ENCODE measurements at places on chromosomes 1 and 21.

DNA sequence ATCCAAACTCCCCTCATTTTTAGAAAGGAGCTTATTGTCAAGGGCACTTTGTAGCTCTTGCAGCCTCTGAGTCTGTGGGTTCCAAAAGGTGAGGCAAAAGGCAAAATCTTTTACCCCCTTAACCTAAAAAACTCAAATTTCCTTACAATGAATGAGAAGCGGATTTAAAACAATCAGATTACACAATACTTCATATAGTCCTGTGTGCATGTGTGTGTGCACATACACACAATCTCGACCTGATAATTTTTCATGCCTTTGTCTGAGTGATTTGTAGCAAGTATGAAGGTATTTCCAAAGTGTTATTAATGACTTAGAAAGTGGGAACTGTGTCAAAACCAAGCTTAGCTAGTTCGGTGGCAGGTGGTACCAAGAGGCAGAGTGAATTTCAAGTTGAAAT lies 42.9 kb downstream of the GRIK1 start:
- DNase-seq: no peak

- DNase-seq: no peak
These were observed 430.1 kb downstream of the PTBP2 start for GRCh38 chr1:97151651-97152050.

- DNase-seq: peak; percentile 4
These were observed 4.1 kb upstream of the TRAF3IP3 start for GRCh38 chr1:209751627-209752231.

- DNase-seq: peak; percentile 30
These were observed 8.8 kb upstream of the GUCA2A start for GRCh38 chr1:42173155-42173933.

- no peak for DNase-seq
These were observed 30.4 kb upstream of the MTMR11 start for GRCh38 chr1:149967041-149967440.

DNA sequence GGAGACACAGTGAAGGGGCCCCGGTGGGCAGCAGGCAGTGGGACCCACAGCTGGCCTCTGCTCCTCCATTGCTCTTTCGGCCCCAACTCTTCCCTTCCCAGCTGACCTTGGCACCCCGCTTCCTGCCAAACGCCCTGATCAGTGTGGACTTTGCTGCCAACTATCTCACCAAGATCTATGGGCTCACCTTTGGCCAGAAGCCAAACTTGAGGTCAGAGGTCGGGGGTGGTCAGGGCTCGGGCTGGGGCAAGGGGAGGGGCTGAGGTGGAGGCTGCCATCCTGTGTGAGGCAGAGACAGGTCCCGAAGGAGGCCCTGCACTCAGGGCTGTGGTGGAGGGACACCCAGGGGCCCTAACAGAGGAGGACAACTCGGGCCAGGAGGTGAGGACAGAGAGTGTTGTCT lies 13.7 kb downstream of the PODN start:
- DNase-seq: no peak

DNA sequence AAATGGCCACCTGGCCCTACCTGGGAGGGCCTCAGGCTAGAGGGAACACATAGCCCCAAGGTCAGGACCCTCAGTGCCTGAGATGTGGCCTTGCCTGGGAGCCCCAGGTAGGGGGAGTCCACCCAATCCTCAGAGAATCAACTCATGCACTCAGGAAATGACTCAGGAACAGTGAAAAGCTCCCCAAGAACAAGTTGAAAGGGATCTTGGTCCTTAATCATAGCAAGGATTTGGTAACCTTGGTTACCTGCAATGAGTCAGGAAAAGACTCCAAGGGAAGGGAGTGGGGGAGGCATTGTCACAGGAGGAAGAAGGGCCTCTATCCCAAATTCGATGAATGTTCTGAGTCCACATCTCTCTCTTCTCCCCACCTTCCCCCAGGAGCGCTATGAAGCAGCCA lies 17.0 kb downstream of the MAP7D1 start:
- no peak for DNase-seq

DNA sequence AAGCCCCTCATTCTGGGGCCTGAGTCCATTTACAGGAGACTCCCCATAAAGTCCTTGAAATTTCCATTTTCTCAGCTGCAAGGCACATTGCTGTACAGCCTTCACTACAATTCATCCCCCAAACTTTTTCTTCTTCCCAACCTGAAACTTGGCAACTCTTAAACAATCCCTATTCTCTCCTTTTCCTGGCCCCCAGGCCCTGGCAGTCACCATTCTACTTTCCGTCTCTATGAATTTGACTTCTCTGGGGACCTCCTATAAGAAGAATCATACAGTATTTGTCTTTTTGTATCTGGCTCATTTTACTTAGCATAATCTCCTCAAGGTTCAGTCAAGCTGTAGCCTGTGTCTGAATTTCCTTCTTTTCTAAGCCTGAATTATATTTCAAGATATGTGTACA lies 332.9 kb downstream of the PCP4 start:
- DNase-seq: no peak

GRCh38 chr1:53376041-53376461 lies 48.2 kb upstream of the LRP8 start:
- DNase-seq: no peak

GRCh38 chr1:219298571-219299148 lies 125.0 kb downstream of the LYPLAL1 start:
- no peak for DNase-seq

GRCh38 chr1:42034426-42034825 lies 115.7 kb upstream of the HIVEP3 start:
- DNase-seq: no peak

DNA sequence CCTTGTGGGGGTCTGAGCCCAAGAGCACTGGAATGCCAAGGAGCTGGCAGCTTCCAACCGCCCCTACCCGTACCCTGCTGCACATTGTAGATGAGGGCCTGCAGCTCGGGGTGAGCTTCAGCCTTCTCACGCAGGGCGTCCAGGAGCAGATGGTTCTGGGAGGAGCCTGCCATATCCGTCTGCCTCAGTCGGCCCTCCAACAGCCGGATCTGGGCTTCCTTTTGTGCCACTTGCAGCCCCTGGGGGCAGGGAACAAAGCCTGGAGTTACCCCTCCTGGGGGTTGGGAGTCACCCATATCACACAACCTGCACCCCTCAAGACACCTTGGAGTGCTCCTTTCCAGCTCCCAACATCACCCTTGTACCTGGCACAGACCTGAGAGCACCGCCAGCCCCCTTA lies 34.8 kb downstream of the KIF21B start:
- no peak for DNase-seq

DNA sequence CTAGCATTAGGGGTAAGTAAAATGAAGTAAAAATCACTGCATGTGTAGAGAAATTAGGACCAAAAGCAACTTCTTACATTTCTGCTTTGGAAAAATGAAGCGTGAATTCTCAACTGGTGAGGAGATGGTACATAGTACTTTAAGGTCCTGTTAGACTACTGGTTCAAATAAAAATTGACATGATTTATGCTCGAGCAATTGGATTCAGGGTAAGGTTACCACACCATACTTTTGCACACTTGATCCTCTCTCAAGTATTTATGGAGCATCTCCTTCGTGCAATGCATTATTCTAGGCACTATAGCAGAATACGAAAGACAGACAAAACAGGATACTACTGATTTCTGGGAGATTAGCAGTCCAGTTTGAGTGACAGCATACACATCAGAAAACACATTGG lies 66.2 kb downstream of the BRINP2 start:
- DNase-seq: no peak

- no peak for DNase-seq
These were observed 529.3 kb upstream of the LRRC7 start for GRCh38 chr1:69038379-69038778.

GRCh38 chr1:206067486-206068227 lies 14.7 kb downstream of the RHEX start:
- no peak for DNase-seq

DNA sequence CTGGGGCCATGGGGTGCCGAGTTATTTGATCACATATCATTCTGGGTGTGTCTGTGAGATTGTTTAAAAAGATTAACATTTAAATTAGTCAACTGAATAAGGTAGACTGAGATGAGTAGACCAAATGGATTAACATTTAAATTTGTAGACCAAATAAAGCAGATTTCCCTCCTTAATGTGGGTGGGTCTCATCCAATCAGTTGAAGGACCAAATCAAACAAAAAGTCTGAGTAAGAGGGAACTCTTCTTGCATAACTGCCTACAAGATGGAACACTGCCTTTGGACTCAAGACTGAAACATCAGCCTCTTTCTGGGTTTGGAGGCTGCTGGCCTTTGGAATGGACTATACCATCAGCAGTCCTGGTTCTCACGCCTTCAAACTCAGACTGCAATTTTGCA lies 17.0 kb upstream of the SNX7 start:
- no peak for DNase-seq

GRCh38 chr1:26827106-26827604 lies 667 bp downstream of the ZDHHC18 start:
- no peak for DNase-seq

- no peak for DNase-seq
These were observed 25.6 kb downstream of the UBE2T start for GRCh38 chr1:202316186-202316585.

- DNase-seq: no peak
These were observed 11.5 kb downstream of the ZP4 start for GRCh38 chr1:237879195-237879594.

DNA sequence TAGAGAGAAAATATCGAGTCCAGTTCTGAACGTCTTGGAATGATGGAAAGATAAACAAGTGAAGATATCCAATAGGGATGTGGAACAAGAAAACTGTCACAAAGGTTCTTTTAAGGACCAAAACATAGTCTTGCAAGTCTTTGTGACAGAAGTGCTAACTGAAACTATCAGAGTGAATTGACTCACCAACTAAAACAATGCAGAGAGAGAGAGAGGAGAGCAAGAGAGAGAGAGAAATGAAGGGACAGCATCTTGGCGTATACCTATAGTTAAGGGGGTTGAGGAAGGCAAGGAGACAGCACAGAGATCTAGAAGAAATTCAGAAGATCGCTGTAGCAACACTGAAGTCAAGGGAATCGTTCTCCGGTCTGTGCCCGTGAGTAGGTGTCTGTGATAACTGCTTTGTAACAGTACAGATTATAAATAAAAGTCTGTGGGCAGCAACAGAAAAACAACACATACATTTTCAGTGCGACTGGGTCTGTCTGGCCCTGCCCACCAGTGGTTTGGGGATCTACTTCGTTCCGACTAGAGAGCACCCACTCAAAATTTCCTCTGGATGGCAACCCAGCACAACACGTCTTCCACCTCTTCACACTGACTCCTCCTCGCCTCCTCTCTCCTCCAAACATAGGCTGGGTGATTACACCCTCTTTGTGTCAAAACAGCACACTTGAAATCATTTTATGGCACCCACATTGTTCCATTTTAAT lies 4.8 kb upstream of the COA6 start:
- no peak for DNase-seq

GRCh38 chr1:220226752-220227151 lies 45.5 kb downstream of the RAB3GAP2 start:
- no peak for DNase-seq

DNA sequence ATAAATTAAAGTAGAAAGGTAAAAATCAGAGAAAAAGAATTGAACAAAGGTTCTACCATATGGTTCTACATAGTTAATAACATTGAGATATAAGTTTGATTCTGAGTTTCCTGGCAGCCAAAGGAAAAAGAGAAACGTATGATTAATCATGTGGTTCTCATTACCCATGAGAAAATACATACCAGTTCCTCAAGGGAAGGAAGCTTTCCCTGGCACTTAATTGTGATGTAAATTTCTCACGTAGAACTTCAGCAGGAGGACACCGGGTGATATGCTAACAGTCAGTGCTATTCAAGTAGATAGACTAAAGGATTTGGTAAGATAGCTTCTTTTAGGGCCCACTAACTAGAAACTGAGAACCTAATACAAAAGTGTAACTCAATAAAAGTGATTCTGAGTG lies 218.5 kb downstream of the NFIA start:
- DNase-seq: no peak

DNA sequence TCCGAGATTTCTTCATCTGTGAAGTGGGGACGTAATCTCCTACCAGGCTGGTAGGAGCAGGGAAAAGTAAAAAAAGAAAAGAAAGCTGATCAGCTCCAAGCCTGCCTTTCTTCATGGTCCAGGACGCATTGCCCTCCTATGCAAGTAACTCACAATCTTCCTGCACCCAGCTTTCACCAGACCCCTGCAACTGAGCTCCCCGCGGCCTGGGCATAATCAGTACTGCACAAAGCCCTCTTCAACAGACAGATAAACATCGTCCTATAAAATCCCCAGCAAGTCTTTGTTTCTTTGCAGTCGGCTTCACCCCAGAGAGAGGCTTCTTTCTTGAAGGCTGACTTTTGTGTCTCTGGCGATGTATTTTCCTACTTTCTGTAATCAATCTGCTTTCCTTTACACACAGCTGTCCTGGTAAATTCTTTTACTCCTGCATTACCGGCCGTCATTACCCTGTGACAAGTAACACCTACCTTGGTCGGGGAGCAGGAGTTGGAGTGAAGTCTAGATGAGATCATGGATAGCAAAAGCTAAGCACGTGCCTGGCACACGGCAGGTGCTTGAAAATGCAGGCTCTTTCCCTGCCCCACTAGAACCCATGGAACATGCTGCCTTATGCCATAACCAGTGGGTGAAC lies 8.3 kb downstream of the PADI1 start:
- no peak for DNase-seq

DNA sequence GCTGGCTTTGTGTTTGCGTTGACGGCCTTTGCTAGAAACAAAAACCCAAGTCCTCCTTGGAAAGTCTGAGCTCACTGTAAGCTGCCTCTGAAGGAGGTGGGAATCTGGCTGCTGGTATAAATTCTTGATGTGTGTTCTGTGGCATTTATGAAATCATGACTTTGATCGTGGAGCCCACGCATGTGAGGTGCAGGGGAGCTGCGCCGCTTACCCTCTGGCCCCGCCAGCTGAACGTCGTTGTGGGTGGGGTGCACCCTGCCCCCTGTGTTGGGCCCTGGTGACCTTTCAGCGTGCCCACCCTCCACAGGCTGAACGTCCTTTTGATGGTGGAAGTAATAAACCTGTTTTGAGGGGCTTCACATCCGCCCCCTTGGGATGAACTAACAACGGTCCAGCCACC lies 21.2 kb upstream of the DIP2A start:
- no peak for DNase-seq

DNA sequence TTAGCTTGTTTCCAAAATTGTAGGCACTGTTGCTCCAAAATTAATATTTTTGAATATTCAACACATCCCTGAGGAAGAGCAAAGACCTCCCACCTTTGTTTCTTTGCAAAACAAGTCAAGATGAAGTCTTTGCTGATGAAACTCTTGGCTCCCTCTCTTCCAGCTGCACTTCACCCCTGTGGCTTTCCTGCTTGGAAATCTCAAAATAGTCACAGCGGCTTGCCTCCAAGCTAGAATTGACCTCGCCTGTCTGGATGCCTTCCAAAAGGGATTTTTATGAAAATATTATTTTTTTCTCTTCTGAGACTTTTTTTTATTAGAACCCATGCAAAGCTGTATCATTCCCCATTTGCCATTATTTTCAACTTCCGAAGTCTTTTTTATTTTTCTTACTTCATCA lies 71.1 kb upstream of the MROH9 start:
- no peak for DNase-seq

- DNase-seq: no peak
These were observed 16.8 kb upstream of the CEP350 start for GRCh38 chr1:179937668-179938254.

GRCh38 chr1:63010913-63011660 lies 227.2 kb downstream of the ATG4C start:
- no peak for DNase-seq

- DNase-seq: no peak
These were observed 45.5 kb downstream of the UTP25 start for GRCh38 chr1:209873067-209873799.

- no peak for DNase-seq
These were observed 26.4 kb upstream of the DPH5 start for GRCh38 chr1:101051688-101052638.

GRCh38 chr1:91784616-91785015 lies 101.3 kb downstream of the TGFBR3 start:
- DNase-seq: no peak

- no peak for DNase-seq
These were observed at the start of gene KRTAP21-3 for GRCh38 chr21:30718239-30718909. TSS of gene KRTAP21-3 (minus strand) at chr21:30718777. CDS start at chr21:30718759, 18 bp downstream.

All from T-helper 22 cell (primary cell).